ENCODE measurements at places on chromosomes 12 and 14. TPM values are rescaled to one million over a fixed set of nuclear protein-coding genes. Genes with fewer than 3 reads are reported as not detected.

DNA sequence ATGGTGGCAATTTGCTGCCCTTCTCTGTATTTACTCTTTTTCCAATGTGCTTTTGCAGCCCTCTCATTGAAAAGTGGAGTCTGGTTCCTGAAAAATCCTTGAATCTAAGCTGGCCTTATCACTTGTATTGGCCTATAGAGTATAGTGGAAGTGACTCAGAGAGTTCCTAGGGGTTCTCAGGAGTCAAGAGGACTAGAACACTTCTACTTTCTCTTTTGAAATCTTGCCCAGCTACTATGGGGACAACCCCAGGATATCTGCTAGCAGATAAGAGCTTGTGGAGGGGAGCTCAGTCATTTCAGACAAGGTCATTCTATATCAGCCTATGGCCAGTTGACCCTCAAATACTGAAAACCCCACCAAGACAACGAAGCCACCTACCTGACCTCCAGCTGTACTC lies 26.7 kb upstream of the WSCD2 start:
- DNase-seq, result no peak

GRCh38 chr12:106248846-106249371 lies 1.1 kb upstream of the CKAP4 start:
- DNase-seq, result no peak

Gene RNF212B
- not detected for total RNA-seq

- no peak for DNase-seq
These were observed 51.4 kb downstream of the CLMN start for GRCh38 chr14:95268350-95268749.

DNA sequence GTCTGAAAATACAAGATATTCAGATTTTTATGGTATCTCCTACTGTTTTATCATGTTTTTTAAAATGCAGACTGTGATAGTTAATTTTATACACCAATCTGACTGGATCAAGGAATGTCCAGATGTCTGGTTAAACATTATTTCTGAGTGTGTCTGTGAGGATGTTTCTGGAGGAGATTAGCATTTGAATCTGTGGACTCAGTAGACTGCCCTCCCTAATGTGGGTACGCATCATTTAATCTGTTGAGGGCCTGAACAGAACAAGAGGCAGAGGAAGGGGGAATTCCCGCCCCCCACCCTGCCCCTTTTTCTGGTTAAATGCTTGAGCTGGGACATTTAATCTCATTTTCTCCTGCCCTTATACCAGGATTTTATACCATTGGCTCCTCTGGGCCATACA lies 72.1 kb downstream of the AVPR1A start:
- DNase-seq, result no peak

DNA sequence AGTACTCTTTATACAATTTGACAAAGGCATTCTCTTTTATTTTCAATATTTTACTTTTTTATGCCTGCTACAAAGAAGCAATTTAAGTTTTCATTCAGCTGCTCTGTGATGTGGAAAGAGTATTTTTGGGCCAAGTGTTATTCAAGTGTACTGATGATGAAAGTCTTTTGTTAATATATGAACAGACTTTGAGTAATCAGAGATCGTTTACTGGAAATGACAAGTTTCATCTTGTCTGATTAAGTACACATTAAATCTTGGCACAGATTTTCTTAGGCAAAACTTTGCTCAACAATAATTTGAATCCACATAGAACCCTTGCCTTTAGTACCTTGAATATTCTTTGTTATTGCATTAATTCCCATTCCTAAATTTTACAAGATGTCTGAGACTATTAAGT lies 13.3 kb upstream of the PZP start:
- DNase-seq, result no peak

DNA sequence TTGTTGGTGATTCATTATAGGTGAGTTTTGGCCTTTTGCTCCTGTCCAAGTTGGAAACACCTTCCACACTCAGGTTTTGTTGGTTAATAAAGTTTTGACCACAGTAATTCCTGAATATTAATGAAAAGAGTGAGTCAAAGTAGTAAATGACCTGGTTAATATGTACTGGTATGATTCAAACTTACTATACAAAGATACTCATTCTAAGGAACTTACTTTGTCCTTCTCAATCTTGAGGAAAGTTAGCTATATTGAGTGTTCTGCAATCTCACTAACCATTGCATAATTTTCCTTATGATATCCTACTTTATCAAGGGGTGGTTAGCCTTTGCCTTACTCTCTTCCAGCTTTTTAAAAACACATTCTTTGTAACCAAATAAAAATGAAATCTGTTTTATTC lies 20.9 kb upstream of the HECTD1 start:
- no peak for DNase-seq

GRCh38 chr12:43331935-43332334 lies 220.1 kb downstream of the ADAMTS20 start:
- no peak for DNase-seq

Gene TCL1B
- not detected for total RNA-seq

GRCh38 chr14:35398071-35398584 lies 6.4 kb downstream of the NFKBIA start:
- no peak for DNase-seq

DNA sequence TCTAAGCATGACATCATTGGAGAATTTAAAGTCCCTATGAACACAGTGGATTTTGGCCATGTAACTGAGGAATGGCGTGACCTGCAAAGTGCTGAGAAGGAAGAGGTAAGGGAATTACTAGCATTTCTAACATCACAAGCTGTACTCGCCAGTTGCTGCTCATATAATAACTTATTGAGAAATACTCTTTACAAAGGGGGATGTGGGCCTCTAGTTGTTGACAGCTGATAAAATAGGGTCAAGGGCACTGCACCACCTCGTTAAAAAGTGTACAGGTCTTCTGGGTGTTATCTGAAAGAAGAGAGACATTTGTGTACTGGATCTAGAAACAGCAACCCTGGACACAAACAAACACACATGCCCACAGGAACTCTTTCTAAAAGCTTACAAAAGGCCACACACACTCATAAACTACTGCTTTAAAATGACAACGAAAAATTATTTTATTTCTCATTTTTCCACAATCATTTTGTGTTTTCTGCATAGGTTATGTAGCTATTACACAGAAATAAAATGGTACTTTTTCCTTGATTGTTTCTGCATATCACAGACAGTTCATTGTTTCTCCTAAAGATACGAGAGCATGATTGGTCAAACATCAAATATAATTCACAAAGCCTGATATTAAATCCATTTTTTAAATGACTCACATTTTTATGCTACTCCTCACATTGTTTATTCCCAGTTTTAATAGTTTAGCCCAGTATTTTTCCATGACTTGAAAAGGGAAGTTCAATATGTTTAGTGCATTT lies 391.1 kb downstream of the PAWR start:
- DNase-seq, result no peak

Gene TAS2R8
- total RNA-seq, result 0.42 TPM

DNA sequence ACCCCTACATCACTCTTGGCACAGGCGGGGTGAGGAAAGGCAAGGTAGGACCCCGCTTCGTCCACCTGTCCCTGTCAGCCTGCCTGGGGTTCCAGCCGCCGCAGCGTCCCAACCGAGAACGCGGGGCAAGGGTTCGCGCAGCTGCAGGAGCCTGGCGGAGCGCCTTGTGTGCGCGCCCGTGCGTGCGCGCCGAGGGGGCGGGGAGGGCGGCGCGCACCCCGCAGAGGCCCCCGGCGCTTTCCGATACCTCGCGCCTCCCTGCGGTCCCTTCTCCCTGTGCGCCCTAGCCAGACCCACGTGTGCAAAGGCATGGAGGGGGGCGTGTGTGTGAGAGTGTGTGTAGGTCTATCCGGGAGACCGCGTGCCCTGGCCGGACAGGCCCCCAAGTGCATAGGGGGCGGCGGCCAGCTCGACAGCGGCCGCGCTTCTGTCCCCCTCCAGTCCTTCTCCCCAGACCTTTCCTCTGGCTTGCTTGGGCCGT lies 122.4 kb downstream of the TSPAN9 start:
- DNase-seq, result no peak

DNA sequence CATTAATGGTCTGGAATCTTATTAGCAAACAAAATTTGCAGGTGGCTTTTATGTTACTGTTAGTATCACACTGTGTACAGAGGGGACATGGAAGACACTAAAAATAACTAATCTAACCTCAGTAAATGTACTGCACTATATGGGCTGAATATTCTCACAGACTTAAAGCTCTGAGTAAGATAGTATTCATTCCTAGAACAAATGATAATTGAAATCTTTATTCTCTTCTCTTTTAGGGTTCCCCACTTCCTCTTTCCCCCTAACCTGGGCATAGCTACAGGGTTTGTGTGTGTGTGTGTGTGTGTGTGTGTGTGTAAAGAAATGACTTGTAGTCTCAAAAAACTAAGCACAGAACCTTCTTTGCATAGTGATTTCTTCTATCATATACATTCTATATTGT lies 21.4 kb upstream of the HECTD1 start:
- no peak for DNase-seq

Gene BIN2
- total RNA-seq, result 0.18 TPM

- DNase-seq, result no peak
These were observed 277.5 kb downstream of the ALG10 start for GRCh38 chr12:34299802-34300193.

GRCh38 chr12:54564768-54565167 lies 15.4 kb downstream of the PDE1B start:
- no peak for DNase-seq

- no peak for DNase-seq
These were observed 325.9 kb upstream of the LRFN5 start for GRCh38 chr14:41280745-41281144.

Gene ANHX
- total RNA-seq, result not detected

GRCh38 chr12:18837025-18837424 lies 99.1 kb downstream of the CAPZA3 start:
- DNase-seq, result no peak

DNA sequence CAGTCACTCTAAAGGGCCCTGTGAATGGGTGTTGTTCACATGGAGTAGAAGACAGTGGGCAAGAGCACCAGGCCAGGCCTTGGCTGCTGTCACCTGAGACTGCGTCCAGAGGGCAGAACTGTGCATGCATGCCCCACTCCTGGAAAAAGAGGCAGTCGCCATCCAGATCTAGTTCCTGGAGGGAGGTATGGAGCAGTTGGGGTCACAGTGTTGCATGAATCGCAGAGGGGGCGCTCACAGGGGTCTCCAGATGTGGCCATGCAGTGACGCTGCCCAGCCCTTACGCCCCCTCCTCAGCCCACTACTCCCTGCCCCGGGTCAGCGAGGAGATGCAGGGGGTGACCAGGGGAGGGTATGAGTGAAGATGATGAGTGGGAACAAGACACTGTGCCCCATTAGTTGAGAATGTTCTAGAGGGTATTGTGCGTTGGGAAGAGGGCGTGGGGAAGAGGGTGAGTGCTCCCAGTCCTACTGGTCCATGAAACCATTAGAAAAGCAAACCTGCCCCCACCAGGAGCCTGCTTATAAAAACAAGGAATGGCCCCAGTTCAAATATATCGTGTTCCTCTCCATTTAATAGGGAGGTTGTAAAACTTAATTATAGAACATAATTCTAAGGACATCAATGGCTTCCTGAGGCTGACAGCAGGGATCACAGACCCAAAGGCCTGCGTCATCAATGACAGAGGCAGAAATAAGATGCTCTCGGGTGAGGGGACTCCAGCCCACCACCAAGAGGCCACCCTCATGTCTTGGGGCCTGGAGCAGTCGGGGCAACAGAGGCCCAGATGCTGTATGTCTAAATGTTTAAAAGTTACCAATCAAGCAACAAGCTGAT lies 32.2 kb upstream of the BCL7A start:
- no peak for DNase-seq

DNA sequence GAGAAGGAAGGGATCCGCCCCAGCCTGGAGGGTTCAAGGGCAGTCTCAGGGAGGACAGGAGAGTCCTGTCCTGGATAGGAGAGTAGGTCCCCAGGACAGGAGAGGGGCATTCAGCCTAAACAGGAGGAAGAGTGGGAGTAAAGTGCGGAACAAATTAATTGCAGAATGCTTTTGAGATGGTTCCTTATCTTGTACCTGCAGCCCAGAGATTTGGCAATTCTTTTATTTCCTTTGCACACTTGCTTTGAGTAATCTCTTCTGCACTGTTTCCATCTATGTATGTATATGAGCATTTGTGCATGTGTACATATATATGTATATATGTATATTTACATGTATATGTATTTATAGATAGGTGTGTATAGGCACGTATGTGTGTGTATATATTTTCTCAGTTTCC lies 22.7 kb downstream of the PLEK2 start:
- DNase-seq, result no peak

GRCh38 chr12:126676434-126676833 lies 1590.5 kb upstream of the TMEM132C start:
- no peak for DNase-seq

DNA sequence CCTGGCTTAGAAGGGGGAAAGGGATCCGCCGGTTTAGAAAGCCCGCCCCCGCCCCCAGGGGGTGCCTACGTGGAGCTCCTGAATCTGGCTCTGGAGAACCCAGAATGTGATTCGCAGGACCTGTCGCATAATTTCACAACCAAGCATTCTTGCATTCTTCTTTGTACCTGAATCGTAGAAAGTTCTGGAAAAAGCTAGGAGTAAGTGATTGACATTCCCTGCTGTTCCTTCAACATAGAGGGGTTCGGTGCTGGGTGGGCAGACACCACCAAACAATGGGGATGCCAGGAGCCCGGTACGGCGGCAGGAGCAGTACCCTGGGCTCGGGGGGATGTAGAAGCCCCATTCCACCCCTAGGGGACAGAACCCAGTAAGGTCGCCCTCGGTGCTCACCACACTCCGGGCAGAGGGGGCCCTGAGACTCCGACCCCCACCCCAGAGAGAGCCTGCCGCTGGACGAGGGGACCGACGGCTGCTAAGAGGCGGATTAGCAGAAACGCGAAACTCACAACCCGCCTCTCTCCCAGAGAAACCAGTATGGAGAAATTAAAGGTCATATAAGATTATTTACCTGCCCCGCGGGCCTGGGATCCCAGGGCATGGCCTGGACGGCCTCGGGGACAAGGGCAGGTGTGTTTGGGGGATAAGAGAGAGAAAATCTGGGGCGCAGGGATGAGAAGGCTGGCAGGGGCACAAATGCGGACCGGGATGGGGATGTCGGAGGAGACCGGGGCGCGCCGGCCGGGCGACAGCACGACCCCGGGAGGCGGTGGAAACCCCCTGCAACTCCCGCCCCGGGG lies 520 bp downstream of the CSRP2 start:
- DNase-seq, result peak; percentile 53

DNA sequence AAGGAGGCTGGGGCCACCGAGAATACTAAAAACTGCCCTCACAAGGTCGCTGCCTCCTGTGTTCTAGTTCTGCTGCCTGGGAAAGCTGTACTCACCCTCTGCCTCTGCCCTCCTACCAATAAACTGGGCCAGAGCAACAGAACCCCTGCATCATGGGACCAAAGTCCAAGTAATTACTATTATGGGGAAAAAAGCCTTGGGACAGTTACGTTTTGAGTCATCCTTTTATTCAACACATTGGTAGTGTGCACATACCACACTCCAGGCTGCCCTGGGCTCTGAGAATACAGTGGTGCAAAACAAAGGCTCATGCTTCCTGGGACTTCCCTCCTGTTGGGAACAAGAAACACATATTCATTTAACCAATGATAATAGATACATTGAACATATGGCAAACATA lies 49.0 kb downstream of the CACNA1C start:
- DNase-seq, result no peak

Gene LRTM2
- not detected for total RNA-seq

Gene HHIPL1
- 4.7 TPM for total RNA-seq

- no peak for DNase-seq
These were observed 185.8 kb downstream of the EGLN3 start for GRCh38 chr14:33764876-33765650.

- DNase-seq, result no peak
These were observed 4.6 kb upstream of the OTUB2 start for GRCh38 chr14:94021416-94022157.

Gene RNASE3
- not detected for total RNA-seq

GRCh38 chr12:27780612-27781408 lies 774 bp upstream of the MANSC4 start:
- DNase-seq, result no peak

Gene DTX1
- 1.6 TPM for total RNA-seq

All from mesothelial cell of epicardium (in vitro differentiated cells).